Activated CD4-positive, alpha-beta T cell treated with anti-CD3 and anti-CD28 coated beads, Interleukin-2, amount 10 ng/mL, durations not matched to agents 7 days and 5 days (primary cell): ENCODE measurements at places on chromosomes 2 and 18.

- DNase-seq: no peak
- peaks cover 48% of the 10 kb centered on the region for H3K4me1 ChIP-seq
Measured at GRCh38 chr2:101479328-101479727, 4.4 kb upstream of the RFX8 start.

DNA sequence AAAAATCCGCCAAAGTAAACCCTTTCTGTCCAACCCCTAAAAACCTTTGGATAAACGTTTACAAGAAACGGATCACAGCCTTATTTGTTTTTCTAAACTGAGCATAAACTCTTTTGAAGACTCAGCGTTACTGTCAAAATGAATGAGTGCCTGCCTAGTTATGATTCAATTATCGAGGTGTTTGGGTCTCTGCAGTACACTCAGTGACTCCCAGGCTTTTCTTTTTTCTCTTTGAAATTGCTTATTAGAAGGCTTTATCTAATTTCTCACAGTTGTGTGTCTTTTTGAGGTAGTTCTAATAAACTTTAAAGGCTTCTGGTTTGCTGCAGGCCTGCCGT is 663 bp downstream of the RHBDD1 start:
- DNase-seq: no peak
- no peaks in the 10 kb centered on the region for H3K27me3 ChIP-seq
- H3K4me3 ChIP-seq: peak overlapping the region; percentile 97
- peaks cover 45% of the 10 kb centered on the region for H3K36me3 ChIP-seq
- H3K27ac ChIP-seq: peak overlapping the region; percentile 100

- DNase-seq: no peak
- no peaks in the 10 kb centered on the region for H3K4me1 ChIP-seq
- no peak overlapping the region for H3K27ac ChIP-seq
- H3K36me3 ChIP-seq: no peaks in the 10 kb centered on the region
- H3K27me3 ChIP-seq: peaks cover 5% of the 10 kb centered on the region
Measured at GRCh38 chr2:152065945-152066344, 32.9 kb downstream of the CACNB4 start.

GRCh38 chr2:191855382-191855781 is 8.5 kb upstream of the CAVIN2 start:
- peaks cover 11% of the 10 kb centered on the region for H3K27me3 ChIP-seq
- no peaks in the 10 kb centered on the region for H3K36me3 ChIP-seq
- H3K4me3 ChIP-seq: no peak overlapping the region
- DNase-seq: no peak
